ENCODE measurements at places on chromosomes 2 and 18. TPM values are rescaled to one million over a fixed set of nuclear protein-coding genes. Genes with fewer than 3 reads are reported as not detected.

Gene MTHFD2
- total RNA-seq: 166 TPM

Gene ANKRD30BL
- not detected for total RNA-seq

Gene LRP1B
- total RNA-seq: 0.20 TPM

Gene SERPINB10
- total RNA-seq: not detected

Gene SNED1
- total RNA-seq: 12.8 TPM

Gene DTNA
- total RNA-seq: 5.7 TPM

Gene CD8B2
- total RNA-seq: not detected

Gene CHCHD5
- total RNA-seq: 6.1 TPM

Gene NLRC4
- total RNA-seq: not detected

Gene KATNAL2
- total RNA-seq: 0.33 TPM

Gene TRIM54
- total RNA-seq: not detected

Gene UNC50
- total RNA-seq: 41.6 TPM

Gene TAF1B
- 26.7 TPM for total RNA-seq

Gene IAH1
- total RNA-seq: 32.9 TPM

Gene CHRND
- total RNA-seq: not detected

Gene FIGN
- 0.99 TPM for total RNA-seq

Gene SERPINB11
- total RNA-seq: not detected

Gene ARHGAP15
- total RNA-seq: not detected

Gene BCL2
- 1.3 TPM for total RNA-seq

Gene NCKAP1
- total RNA-seq: 150 TPM

Gene DIPK1C
- total RNA-seq: not detected

Gene DSC1
- not detected for total RNA-seq

Gene CAMKMT
- total RNA-seq: 7.6 TPM

Gene ATOH8
- 23.8 TPM for total RNA-seq

Gene IL1RN
- total RNA-seq: not detected

Gene RAB6C
- not detected for total RNA-seq

Gene HOXD4
- total RNA-seq: not detected

Gene FARSB
- 20.8 TPM for total RNA-seq

Gene NEB
- total RNA-seq: 0.92 TPM

Gene KCNF1
- total RNA-seq: 0.04 TPM

Gene TMEM169
- 0.14 TPM for total RNA-seq

Gene OXER1
- total RNA-seq: not detected

Gene ACMSD
- not detected for total RNA-seq

All from pulmonary artery endothelial cell (primary cell).